Forelimb muscle (tissue), 1 donor: ENCODE measurements at places on chromosomes 4 and X.

DNA sequence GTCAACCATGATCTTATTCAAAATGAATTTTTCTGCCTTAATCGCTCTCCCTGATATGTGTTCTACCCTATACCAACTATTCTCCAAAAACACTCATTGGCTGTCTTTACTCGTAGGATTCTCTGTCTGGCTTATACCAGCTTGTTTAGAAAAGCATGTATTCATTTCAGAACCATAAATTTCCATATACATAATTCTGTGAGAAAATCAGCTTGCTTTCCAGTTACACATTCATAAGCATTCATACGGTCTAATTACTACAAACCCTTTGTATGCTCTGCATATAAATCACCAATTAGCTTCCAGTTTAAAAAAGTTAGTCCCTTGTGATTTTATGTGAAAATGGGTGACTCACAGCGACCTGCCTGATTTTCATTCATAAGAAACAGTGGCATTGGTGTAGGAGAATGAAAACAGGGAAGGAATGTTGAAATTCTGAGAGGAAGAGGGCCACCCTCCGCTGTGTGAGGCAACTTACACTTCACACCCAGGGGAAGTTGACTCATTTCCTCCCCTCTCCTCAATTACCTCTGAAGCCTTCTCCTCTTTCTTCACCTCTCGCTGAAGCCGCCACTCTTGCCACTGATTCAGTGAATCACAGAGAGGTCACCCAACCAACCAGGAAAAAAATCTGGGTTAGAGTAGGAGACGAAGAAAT, 63.3 kb downstream of the MEPE start:
- DNase-seq: no peak

DNA sequence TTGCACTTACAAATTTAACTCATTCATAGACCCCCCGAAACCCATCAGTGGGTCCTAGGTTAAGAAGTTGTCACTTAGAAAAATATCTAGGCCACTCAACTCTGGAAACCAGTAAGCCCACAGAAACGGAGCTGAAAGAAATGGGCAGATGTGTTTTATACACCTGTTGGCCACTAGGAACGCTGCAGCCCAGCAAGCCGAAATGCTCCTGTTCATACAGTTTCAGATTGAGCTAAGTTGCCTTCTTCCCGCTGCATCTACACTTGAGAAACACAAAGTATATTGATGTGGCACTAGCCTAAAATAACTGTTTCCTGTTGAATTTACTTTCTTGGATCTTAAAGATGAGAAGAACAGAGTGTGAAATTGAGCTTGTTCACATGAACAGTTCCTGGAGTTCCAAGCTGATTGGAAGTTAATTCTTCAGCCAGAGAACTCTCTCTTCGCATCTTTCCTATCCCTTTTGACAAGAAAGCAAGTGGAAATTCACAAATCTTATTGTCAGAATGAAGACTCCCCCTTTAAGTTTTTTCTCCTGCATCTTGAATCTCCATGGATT, 174.1 kb downstream of the RBMX2 start:
- no peak for DNase-seq

GRCh38 chr4:77110730-77111129, 34.9 kb upstream of the CCNI start:
- DNase-seq: no peak

DNA sequence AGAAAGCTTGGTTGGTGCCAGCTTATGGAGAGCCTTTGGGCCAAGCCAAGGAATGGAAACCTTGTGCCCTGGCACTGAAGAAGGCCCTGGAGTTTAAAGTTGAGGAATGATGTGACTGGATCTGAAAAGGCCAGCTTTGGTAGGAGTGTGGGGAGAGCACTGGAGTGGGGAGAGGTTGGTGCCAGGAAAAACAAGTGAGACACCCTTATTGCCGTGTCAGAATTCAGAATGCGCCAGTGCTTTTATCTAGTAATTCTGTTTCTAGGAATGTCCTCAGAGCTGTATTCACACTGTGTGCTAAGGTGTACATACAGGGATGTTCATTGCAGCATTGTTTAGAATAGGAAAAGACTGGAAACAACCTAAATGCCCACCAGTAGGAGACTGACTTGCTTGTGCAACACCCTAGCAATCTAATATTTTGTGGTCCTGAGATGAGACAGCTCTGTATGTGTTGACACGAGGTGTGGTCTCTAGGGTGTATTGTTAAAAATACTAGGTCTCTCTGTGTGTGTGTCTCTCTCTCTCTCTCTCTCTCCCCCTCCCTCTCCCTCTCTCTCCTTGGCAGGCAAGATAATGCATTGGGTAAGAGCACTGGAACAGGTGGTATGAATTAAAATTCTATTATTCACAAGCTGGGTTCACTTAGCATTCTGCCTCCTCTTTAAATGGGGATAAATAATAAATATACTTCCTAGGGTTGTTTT, 107.8 kb downstream of the GATB start:
- DNase-seq: no peak

GRCh38 chr4:172826346-172826745, 342.3 kb upstream of the GALNT7 start:
- no peak for DNase-seq

DNA sequence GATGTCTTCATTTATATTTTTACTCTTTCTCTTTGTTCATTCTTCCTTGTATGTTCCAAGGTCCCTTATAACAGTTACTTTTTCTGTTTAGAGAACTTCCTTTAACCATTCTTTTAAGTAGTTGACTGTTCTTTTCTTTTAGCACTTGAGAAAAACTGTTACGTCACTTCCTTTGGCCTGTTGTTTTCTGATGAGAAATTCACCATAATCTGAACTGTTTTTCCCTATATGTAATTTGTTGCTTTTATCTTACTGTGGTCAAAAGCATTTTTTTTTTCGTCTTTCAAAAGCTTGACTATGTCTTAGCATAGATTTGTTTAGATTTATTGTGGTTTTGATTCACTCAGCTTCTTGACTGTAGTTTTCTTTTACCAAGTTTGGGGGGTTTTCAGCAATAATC, 1660.3 kb upstream of the PCDH10 start:
- DNase-seq: no peak

GRCh38 chr4:188876881-188877280, 737.6 kb downstream of the TRIML1 start:
- DNase-seq: no peak

DNA sequence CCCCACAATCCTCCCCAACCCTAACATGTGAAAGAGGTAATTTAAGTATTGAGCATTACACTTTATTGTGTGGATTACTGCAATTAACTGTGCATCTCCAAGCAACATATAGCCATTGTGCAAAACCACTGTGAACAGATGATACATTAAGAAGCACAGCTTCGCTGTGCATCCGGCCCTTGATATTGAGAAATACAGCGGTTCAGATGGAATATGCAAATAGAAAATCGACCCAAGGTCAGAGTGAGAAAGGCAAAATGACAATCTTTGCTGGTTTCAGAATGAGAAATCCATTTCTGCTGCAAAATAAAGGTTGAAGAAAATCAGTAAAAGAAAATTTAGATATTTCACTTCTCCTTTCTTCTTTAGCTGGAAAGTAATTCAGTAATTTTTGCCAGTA, 805.9 kb upstream of the GRID2 start:
- no peak for DNase-seq

- peak; percentile 39 for DNase-seq
Observed at GRCh38 chr4:85725721-85726170, 250.8 kb downstream of the ARHGAP24 start.

DNA sequence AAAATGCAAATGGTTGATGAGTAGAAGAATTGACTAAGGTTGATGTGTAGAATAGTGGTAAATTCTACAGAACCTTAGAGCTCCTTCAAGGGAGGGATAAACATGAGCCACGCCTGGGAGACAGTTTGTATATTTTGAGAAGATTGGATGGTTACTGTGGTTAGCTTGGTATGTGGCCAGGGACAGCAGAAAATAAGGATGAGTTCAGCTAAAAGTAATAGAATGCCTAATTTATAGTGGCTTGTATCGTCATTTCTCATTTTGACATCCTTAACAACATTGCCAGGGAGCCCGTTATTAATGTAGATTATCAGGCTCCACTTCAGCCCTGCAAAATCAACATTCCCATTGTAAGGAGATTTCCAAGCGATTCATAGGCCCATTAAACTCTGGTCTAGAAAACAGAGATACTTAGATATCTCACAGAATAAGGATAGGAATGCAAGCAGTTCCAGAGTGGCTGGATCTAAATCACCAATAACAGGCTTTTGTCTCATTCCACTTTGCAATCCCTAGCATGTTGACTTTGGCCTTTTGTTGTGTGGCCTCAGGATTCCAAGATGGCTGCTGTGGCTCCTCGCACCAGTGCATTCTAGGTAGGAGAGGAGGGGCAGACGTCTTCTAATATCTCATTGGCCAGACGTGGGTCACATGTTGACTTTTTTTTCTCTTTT, 6.4 kb upstream of the PTTG2 start:
- DNase-seq: no peak

DNA sequence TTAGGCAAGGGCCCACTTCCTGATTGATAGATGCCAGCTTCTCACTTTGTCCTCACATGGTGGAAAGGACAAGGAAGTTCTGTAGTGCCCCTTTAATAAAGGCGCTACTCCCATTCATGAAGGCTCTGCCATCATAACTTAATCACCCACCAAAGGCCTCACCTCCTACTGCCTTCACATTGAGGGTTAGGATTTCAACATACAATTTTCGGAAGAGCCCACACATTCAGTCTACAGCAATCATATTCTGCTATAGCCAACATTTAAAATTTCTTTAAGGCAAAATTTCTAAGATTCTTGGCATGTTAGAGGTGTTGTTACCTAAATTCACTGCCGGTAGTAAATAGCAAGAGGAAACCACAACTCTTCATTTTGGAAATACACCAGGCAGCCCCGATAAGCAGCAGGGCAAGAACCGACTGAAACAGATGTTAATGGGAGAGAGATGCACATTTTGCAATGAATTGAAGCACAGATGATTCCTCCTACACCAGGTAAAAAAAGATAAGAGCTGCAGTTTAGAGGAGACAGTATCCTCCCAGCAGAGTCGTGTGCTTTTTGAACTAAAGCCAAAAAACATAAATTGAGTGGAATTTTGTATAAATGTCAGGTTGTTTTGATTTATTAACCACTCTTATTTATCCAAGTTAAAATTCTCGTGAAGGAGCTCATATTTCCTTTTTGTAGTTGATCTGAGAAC, 594.9 kb downstream of the KCTD8 start:
- DNase-seq: no peak

- DNase-seq: no peak
Observed at GRCh38 chr4:94339779-94340178, 2.9 kb downstream of the HPGDS start.

- DNase-seq: no peak
Observed at GRCh38 chr4:40831146-40831907, 81.6 kb downstream of the NSUN7 start.

DNA sequence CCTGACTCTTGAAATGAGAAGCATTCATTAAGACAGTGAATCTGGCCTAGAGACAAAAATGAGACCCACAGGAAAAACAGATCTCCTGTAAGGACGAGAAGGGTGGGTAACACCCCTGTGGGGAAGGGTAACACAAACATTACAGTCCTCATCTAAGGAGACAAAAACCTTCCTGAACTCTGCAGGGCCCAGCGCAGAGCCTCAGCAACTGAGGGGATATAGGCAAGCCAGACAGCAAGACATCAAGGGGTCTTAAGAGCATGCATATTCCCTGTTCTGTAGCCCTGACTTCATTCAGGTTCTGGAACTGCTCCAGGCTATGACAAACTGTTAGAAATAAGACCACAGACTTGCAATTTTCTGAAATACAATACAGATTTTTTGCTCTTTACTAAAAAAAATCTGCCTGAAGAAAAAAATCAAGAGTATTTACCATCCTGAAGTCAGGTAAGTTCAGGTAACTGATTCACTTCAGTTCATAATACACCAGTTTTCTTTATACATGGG, 15.5 kb downstream of the COX18 start:
- DNase-seq: no peak

DNA sequence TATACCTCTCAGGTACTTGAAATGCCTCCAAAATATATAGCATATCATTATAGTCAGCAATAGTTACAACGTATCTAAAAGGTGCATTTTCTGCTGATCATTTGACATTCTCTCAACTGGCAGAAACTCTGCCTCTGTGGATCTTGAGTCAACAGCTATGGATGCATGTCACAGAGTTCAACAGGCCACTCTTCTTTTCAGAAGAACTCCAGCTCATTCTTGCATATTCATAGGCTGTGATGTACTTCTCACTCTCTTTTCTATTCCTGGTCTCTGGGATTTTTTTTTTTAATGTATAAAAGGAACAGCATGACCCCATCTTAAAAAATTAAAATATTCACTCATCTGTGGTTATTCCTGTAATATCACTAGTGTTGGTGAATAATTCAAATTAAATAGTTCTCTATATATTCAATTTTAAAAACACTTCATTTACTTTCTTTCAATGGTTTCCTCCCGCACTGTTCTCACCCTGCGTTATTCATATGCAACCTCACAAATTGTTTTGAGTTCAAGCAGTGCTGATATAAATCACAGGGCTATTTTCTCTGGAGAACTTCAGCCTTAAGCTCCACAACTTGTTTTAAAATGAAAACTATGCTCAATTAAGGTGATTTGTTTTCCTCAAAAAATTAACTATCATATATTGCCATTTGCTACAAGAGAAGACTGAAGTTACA, 1111.2 kb upstream of the ADGRL3 start:
- DNase-seq: no peak
